Right kidney (tissue), 9 donors: ENCODE measurements at places on chromosomes 11 and 22.

GRCh38 chr11:2074266-2074825 is 64.8 kb downstream of the IGF2 start:
- no peak for DNase-seq

DNA sequence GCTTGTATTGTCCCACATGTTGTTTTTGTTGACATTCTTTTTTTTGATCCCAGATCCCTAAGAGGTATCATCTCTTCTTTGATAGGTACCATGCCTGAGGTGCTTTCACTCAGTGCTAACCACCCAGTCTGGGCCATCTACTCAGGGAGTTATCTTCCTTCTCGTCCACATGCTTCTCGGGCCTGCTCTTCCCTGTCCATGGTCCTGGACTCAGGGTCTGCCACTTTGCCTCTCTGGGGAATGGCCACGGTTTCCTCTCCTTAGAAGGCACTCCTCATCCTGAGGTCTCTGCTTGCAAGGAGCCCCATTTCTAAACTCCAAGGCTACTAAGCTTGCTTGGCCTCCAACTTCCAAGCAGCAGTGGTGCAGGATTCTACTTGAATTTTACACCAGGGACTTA is 227.0 kb upstream of the NCAM1 start:
- peak; percentile 26 for DNase-seq

GRCh38 chr11:1854132-1854948 is 1.5 kb downstream of the LSP1 start:
- DNase-seq: no peak

DNA sequence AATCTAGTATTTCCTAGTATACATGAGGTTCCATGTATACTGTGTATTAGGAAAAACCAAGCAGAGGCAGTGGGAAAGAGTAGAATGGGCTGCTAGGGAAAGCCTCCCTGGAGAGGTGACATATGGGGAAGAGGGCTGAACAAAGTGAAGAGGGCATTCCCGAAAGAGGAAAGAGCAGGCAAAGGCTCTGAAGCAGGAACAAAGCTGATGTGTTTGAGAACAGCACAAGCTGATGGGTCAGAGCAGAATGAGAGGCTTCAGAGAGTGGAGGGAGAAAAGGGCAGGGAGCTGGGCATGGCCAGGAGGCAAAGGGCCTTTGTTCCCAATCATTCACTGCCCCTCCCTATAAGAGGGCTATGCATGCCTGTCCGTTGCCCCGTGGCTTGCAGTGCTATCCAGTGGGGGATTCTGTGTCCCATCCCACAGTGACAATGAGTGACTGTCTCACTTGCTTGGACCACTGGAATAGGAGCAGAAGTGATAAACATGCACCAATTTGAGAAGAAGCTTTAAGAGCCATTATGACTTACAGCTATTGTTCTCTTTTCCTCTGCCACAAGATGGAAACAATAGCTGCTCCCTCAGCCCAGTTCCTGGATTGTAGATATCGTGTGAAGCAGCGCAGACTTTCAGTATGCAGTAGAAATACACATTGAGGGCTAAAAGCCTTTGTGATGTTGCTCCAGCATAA is 39.6 kb downstream of the GALNT18 start:
- no peak for DNase-seq

DNA sequence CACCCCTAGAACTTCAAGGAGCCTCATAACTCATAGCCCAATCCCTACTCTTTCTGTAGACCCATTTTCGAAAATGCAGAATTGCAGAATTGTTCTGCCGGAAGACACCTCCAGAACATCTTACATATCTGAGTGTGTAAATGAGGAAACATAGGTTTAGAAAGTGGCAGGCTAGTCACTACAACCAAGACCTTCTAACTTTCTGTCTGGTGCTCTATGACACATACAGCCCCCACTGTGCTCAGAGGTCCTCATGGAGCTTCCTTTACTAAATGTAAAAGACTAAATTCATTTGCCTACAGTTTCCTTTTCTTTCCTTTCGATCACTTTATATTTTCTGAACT is 132.1 kb upstream of the DDI1 start:
- no peak for DNase-seq

DNA sequence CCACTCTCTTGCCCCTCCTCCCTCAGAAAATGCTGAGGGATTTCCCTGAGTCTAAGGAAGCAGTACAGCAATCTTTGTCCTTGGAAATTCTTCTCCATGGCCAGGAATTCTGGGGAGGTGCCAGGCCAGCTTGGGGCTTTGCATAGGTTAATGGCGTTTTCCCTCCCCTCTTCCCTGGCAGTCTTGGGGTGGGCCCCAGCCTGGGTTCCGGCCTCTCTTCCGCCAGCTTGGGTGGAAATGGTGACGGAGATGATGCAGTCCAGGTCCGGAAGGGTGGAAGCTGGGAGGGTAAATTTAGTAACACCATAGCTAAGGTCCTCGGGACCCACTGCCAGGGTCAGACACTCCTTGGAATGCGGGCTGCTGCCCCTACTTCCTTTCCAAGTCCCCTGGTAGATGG is 5.0 kb downstream of the PHLDB1 start:
- no peak for DNase-seq

- no peak for DNase-seq
Observed at GRCh38 chr11:45208135-45208534, 61.7 kb downstream of the PRDM11 start.

DNA sequence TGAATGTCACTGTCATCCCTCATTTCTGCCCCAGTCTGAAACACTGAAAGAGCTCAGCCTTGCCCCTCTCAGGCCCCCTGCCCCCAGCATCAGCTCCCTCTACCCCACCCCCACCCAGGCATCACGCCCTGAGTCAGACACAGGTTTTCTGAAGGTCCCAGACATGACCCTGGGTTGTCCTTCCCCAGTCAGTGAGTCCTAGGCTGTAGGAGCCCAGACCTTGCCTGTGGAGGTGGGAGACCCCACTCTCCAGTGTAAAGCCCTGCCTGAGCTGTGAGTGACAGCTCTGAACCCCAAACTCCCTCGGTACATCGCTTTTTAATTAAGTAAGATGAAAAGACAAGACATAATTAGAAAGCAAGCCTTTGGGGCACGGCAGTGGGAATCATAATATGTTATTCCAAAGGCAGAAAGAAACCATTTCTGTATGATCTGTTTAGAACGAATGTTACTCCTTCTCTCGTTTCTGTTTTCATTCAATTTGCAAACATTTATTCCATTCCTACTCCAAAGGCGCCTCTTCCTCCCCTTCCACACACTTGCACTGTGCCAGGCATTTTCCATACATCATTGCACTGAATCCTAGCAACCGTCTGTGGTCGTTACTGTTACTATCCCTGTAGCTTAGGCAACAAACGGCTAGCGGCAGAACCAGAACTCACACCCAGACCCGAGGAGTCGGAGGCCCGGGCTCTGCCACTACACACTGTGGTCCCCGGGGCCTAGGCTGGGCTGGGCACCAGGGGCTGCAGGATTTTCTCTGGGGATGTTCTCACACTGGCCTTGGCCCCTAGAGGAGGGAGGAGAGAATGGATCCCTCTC is 63.4 kb downstream of the CD6 start:
- DNase-seq: no peak

GRCh38 chr11:28457481-28458065 is 349.4 kb downstream of the METTL15 start:
- no peak for DNase-seq

DNA sequence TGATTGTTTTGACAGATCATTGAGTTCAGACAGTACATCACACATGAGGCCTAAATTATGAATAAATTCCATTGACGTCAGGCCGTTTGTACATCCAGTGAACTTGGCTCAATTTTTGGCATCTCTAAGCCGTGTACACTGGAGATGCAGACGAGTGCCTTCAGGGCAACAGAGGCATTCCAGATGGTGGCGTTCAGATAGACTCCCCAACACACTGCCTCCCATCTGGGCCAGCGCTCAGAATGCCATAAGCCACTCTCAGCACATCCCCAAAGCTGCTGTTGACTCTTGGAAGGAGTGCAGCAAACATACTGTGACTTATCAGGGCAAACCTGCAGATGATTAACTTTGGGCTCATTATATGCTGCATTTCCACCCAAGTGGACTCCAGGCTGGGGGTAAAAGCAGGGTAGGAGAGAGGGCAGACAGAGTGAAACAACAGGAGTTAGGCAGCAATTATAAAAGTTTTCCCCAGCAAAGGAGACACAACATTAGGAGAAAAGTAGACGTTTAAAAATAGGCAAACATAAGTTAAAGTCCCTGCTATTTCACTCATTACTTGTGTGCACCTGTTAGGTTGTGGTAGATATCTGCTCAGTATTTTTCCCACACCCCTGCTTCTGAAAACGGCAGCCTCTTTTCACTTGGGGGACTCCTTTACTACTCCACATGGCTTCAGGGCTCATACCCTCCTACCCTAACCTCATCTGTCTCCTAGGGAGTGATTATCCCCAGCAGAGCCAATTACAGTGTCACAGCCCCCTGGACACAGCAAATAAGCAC is 60.2 kb upstream of the PDE3B start:
- DNase-seq: peak; percentile 30

GRCh38 chr11:68914761-68915160 is 11.1 kb downstream of the IGHMBP2 start:
- DNase-seq: no peak

DNA sequence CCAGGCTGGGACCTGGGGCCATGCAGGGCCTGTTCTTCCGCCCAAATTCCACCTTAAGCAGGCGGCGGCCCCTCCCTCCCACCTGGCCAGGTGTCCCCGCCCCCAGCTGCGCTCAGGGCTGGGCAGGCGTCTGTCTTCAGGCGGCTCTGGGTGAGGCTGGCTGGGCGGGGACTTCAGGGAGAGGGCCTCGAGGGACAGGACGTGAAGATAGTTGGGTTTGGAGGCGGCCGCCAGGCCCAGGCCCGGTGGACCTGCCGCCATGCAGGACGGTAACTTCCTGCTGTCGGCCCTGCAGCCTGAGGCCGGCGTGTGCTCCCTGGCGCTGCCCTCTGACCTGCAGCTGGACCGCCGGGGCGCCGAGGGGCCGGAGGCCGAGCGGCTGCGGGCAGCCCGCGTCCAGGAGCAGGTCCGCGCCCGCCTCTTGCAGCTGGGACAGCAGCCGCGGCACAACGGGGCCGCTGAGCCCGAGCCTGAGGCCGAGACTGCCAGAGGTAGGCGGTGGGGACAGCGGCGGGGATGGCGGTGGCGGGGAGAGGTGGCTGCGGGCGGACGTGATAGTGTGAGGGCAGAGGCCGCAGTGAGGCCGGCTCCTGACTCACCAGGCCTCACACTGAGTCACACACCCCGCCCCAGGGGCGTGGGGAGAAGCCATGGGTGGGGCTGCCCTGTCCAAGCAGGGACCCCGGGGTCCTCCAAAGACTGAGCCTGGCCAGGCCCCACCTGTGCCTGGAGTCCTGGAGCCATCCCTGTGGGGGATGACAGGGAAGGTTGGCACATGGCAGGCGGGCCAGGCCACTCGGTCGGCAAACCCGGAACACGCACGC is at the start of gene PKP3:
TSS of gene PKP3 (plus strand) at position 176 of the 824 bp plus-strand sequence. CDS start at position 260, 84 bp downstream.
- no peak for DNase-seq

DNA sequence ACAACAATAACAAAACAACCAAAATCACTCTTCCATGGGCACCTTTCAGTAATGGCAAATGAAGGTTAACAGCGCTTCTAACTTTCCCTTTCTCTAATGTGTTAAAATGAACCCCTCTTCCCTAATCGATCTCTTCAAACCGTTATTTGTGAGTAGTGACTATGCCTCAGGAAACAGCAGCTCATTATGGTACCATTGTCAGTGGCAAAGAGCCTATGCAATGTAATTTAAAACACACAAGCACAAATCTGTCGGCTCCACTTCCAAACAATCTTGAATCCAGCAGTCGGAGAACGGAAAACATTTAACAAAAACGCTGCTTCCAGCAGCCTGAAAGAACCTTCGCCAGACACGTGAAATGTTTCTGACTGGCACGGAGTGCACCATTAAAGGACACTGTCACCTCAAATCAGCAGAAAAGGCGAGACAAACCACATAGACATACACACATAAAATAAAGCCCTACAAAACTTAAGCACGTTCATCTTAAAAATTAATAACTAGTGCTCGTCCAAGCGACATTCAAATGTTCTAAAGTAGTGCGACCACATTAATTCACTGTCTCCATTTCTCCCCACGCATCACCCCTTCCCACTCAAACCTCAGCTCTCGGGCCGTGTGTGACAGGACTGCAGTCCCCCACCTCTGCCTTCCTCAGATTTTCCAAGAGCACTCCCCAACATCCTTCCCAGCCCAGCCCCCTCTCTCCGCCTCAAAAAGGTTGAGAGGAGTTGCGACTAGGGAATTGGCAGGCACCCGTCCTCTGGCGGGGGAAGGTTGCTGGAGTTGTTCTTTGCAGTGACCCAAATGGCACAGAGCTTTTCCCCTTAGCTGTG is 748 bp downstream of the RAB30 start:
- no peak for DNase-seq

GRCh38 chr22:31097941-31098631 is 9.3 kb downstream of the SELENOM start:
- no peak for DNase-seq

- DNase-seq: no peak
Observed at GRCh38 chr11:61782841-61783240, 9.6 kb downstream of the TMEM258 start.

- no peak for DNase-seq
Observed at GRCh38 chr11:94629741-94630140, 62.6 kb downstream of the PIWIL4 start.

GRCh38 chr22:40628354-40629042 is 8.0 kb downstream of the MRTFA start:
- DNase-seq: no peak

DNA sequence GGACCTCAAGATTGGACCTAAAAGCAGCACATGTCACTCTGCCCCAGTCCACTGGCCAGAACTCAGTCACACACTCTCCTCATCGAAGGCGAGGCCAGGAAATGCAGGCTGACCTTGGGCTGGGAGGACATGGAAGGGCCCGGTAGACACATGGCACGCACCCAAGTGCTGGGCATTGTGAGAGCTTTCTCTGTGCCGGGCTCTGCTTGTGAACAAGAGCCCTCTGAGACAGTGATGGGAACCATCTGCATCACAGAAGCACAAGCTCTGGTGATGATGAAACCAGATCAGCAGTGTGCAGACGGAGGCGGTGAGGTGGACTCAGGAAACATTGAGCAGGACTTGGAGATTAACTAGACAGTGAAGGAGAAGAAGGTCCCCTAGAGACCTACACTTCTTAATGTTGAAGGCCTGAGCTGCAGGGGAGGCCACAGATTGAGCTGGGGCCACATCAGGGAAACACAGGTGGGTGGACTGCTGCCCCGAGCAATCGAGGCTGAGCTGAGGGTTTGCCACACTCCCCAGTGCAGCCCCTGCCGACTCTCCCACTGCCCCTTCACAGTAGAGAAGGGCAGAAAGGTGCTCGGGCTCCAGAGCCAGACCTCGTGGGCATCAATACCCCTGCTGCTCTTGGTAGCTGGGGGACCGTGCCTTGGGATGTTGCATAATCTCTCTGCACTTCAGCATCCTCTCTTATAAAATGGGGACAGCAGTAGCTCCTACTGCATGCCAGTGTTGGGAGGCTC is 1460.5 kb downstream of the TBC1D22A start:
- no peak for DNase-seq
